Thoracic aorta (tissue), 2 donors: ENCODE measurements at places on chromosomes 1 and 21.
A peak's percentile ranks its signal among the peaks of the same experiment; 100 is the strongest.

GRCh38 chr21:44547656-44548331, 3.5 kb downstream of the KRTAP10-2 start:
- DNase-seq: no peak

GRCh38 chr21:37375866-37376574, 9.4 kb downstream of the DYRK1A start:
- DNase-seq: no peak

- DNase-seq: no peak
Observed at GRCh38 chr1:226719596-226720387, 19.3 kb downstream of the ITPKB start.

- DNase-seq: peak; percentile 64
Observed at GRCh38 chr1:54488065-54488750, 59.8 kb upstream of the ACOT11 start.

GRCh38 chr1:172324761-172325160, 95.7 kb upstream of the C1orf105 start:
- no peak for DNase-seq
